ENCODE measurements at places on chromosomes 4 and X. TPM values are rescaled to one million over a fixed set of nuclear protein-coding genes. Genes with fewer than 3 reads are reported as not detected.

- DNase-seq, result no peak
Measured at GRCh38 chrX:35040871-35041270, 98.3 kb downstream of the FAM47B start.

- DNase-seq, result no peak
Measured at GRCh38 chr4:155643087-155643486, 23.6 kb upstream of the GUCY1A1 start.

- DNase-seq, result peak; percentile 47
Measured at GRCh38 chr4:138870737-138871554, 144.6 kb upstream of the NOCT start.

DNA sequence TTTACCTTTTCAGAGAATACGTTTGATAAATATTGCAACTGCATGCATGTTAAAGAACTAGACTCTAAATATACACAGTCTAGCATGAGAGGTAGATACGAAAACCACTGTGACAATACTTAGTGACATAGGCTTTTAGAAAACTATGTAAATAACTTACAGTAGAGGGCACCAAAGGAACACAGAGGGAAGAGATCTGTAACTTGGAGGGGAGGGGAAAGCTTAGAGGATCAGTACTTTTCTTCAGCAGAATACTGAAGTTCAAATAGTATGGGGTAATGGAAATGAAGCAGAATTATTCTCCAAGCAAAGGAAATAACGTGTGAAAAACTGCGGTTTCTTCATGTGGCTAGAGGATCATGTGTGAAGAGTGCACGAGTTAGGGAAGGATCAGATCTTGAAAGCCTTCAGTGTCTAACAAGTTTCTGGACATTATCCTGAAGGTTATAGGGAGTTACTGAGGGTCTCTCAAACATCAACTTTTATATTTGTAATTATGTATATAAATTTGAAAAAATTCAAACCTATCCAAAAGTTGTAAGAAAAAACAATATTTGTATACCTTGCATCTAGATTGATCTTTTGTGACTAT is 264.3 kb downstream of the NPFFR2 start:
- no peak for DNase-seq

GRCh38 chr4:74932832-74933561 is at the start of gene PARM1:
PARM1 (plus strand) TSS chr4:74933116; CDS start chr4:74933328, 212 bp downstream.
- DNase-seq, result peak; percentile 47

GRCh38 chr4:30854531-30854930 is 134.4 kb downstream of the PCDH7 start:
- DNase-seq, result no peak

- DNase-seq, result no peak
Measured at GRCh38 chr4:2823671-2824328, 19.8 kb upstream of the ADD1 start.

GRCh38 chr4:173522951-173523395 is 7.1 kb downstream of the HAND2 start:
- no peak for DNase-seq

- no peak for DNase-seq
Measured at GRCh38 chr4:102836596-102836995, 9.2 kb upstream of the UBE2D3 start.

DNA sequence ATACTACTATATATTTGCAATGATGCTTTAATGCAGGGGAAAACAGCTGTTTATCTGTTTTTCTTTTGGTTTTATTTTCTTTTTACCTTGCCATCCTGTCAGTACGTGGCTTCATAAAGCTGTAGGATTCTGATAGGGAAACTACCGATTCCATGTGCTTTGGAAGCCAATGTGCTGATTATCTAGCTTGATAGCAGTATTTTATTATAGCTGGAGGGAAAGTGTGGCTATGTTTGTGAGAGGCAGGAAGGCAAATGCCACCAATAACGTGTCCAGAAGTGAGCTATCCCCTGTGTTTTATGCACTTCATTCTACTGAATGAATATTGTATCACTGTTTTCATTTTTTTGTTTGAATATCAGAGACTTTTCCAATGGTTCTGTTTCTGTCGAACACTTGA is 43.7 kb downstream of the IL15 start:
- no peak for DNase-seq

DNA sequence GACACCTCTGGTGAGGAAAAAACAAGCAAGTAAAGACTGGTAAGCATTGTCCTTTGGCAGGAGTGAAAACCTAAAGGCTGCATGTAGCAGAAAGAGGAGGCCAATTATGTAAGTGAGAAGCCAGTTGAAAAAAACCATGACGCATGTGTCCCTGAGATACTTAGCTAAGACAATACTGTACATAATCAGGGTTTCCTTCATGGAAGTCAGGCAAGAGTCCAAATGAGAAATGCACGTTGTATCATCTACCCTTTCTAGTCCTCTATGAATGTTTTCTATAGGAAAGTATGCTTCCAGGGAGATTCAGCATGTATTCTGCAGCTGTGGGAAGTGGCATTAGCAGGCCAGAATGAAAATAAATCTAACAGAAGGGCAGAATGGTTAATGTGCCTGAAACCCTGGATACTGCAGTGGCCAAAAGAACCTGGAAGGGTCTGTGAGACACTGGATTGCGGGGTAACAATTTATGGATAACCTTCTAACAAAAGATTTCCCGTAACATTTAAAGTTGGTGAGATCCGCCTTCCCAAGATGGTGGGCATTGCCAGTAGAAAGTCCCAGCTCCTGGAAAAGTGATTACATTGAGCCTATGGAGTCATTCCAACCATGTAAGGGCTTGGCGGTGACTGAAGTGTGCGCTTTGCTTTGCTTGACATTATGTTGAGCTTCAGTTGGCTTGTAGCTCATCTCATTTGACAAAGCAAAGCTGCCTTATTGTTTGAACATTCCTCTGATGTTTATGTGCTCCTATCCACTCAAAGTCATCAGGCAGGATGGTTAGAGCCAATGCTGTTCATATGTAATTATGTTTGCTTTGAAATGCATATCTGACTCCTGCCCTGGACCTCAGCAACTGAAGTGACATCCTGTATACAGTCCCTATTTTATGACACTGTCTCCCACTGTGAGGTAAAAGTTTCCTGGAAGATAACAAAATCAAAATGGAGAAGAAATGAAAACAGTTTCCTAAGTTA is 200.4 kb downstream of the ARHGAP24 start:
- no peak for DNase-seq

DNA sequence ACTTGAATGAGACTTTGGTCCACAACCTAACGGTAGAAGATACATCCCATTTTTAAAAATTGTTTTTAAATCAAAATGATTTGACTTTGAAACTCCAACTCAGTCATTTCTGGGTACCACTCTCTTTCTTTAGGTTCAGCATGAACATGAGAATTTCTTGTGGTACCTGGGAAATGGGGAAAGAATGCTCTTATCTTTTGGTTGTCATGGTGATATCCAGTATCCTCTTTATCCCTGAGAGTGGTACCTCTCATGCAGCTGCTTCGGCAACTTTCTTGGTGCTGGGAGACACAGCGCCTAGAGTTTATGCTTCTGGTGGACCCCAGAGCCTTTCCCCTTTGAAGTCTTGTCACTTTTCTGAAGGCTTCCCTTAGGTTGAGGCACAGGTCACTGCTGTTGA is 465.1 kb upstream of the FAT1 start:
- DNase-seq, result no peak

DNA sequence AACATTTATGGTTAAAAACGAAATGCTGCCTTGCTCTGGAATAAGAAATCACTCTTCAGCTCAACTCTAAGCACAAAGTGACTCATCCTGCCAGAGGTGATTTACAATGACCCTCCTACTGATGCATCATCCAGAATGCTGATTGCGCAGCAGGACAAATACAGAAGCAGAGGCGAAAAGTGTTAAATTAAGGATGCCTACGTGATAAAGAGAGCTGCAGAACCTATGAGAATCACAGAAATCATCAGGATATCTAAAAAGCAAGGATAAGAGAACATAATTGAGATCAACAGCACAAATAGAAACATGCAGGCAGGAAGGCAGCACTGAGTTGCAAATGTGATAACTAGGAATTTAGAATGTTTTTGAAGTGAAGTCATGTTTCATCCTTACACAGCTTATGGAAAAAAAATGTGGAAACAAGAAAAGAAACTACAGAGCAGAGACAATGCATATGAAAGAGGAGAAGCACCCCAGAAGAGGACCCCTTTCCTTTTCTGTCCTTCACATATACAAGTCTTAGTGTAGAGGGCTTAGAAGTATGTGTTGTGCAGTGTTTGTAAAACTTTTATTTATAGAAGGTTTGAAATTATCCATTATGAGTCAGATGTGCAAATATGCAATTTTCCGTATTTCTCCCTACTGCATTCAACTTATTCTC is 188.4 kb downstream of the SLC7A11 start:
- DNase-seq, result no peak

DNA sequence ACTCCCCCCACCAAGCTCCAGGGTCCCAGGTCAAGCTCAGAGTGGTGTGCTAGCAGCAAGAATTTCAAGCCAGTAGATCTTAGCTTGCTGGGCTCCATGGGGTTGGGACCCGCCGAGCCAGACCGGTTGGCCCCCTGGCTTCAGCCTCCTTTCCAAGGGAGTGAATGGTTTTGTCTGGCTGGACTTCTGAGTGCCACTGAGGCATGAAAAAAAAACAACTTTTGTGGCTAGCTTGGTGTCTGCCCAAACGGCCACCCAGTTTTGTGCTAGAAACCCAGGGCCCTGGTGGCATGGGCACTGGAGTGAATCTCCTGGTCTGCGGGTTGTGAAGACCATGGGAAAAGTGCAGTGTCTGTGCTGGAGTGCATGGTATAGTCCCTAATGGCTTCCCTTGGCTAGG is 82.6 kb downstream of the NBDY start:
- DNase-seq, result no peak

DNA sequence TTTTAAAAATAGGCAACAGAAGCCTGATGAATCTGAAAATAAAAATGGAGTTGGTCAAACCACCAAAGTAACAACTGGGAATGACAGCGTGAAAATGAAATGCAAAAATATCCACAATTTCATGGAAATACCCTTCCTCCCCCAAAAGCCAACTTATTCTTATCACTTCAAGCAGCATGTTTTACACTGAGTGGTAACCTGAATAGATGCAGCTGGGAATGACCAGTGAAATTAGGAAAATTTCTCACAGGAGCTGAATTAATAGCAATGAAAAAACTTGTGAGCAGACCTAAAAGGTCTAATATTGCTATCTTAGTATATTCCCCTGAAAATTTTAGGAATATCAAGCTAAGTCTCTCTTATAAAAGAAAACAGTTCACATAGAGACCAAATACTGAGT is 239.0 kb downstream of the PCDH18 start:
- no peak for DNase-seq

DNA sequence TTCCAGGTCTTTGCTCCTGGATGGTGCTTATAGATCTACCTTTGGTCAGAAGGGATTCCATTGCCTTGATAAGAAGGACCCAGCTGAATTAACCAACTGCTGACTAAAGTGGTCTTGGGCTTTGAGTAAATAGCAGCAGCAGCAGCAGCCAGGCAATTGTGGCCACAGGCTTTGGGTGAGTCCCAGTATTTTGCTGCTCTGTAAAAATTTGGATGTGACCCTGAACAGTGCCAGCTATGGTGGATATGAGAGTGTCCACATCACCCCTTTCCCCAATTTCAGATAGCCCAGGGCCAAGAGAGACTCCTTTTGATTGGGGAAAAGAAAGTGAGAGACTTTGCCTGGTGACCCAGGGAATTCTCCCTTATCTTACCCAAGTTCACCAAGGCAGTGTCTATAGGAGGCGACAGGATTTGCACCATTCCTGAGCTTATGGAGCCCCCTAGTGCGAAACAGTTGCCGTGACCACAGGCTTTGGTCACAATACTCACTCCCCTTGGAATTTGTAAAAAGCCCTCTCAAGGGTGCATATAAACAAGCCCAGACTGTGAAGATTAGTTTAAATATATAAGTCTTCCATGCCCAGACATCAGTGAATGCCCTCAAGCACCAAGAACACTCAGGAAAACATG is 518.0 kb downstream of the TMA16 start:
- peak; percentile 18 for DNase-seq

GRCh38 chrX:55326985-55327384 is 62.3 kb upstream of the PAGE3 start:
- DNase-seq, result no peak

GRCh38 chrX:46328133-46328532 is 217.1 kb downstream of the ZNF674 start:
- DNase-seq, result no peak

DNA sequence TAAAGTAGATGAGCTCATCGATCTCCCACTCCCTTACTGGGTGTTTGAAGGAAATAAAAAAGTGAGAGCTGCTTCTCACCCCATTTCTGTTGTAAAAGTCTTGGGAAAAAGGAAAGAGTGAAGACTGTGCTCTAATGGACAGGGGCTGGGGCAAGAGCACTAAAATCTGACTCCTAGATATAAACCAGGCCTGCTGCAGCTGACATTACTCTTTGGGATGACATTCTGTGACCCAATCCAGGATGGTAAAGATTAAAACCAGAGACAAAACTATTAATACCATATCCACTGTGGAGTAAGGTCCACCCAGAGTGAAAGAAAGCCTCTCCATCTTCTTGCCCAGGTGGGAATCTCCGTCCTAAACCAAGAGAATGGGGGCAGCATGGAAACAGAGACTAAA is 20.1 kb upstream of the NEUROG2 start:
- no peak for DNase-seq

F9 gene
- not detected for total RNA-seq

PPP1R2C gene
- total RNA-seq, result not detected

EGFL6 gene
- 3.8 TPM for total RNA-seq

PRIMPOL gene
- 19.2 TPM for total RNA-seq

PCYT1B gene
- 0.45 TPM for total RNA-seq

HPGDS gene
- total RNA-seq, result 1.3 TPM

CPZ gene
- total RNA-seq, result 0.75 TPM

JAKMIP1 gene
- total RNA-seq, result 43.8 TPM

CLNK gene
- 0.10 TPM for total RNA-seq

Data from activated CD4-positive, alpha-beta memory T cell treated with anti-CD3 and anti-CD28 coated beads, Interleukin-2, amount 10 ng/mL, durations not matched to agents 7 days and 5 days (primary cell).